ENCODE measurements at places on chromosomes 11 and 22.

DNA sequence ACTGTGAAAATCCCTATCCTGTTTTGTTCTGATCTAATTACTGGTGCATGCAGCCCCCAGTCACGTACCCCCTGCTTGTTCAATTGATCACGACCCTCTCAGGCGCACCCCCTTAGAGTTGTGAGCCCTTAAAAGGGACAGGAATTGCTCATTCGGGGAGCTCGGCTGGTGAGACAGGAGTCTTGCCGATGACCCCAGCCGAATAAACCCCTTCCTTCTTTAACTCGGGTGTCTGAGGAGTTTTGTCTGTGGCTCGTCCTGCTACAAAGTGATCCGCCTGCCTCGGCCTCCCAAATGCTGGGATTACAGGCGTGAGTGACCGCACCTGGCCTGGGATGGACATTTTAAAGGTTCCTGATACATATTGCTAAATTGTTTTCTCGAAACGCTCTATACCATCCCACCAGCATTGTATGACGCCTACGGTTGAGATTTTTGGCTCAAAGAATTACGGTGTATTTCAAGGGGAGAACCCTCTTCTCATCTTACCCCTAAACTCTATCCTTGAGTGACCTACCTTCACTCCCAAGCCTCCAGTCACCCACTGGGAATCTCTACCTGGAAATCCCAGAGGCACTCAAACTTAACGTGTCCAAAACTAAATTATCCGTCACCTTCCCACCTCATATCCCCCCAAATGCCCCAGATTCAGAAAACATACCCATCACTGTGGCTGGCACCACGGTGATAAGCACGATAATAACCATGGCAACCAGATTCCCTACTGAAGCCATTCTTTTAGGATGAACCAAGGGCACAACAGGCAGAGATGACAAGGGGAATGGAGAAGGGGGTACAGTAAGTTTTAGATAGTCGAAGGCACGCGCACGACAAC is 789 bp upstream of the POLA2 start:
- DNase-seq = no peak

- DNase-seq = no peak
Observed at GRCh38 chr11:112253605-112254242, 6.9 kb downstream of the PLET1 start.

GRCh38 chr11:35520376-35520775 is 5.0 kb downstream of the PAMR1 start:
- no peak for DNase-seq

DNA sequence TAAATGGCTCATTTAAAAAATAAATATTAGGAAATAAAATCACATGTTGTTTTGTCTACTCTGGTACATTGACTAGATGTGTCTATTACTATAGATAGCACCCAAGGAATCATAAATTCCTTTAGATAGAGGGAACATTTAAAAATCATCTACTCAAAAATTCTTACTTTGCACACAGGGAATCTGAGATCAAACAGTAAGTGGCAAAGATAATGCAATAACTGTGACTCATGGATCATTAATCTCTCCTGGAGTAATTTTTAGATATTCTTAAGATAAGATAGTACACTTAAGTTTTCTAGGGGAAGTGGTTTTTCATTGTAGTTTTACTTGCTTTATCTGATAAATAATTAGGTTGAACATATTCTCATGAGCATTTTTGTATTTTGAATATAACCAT is 468.9 kb downstream of the LUZP2 start:
- DNase-seq = no peak

DNA sequence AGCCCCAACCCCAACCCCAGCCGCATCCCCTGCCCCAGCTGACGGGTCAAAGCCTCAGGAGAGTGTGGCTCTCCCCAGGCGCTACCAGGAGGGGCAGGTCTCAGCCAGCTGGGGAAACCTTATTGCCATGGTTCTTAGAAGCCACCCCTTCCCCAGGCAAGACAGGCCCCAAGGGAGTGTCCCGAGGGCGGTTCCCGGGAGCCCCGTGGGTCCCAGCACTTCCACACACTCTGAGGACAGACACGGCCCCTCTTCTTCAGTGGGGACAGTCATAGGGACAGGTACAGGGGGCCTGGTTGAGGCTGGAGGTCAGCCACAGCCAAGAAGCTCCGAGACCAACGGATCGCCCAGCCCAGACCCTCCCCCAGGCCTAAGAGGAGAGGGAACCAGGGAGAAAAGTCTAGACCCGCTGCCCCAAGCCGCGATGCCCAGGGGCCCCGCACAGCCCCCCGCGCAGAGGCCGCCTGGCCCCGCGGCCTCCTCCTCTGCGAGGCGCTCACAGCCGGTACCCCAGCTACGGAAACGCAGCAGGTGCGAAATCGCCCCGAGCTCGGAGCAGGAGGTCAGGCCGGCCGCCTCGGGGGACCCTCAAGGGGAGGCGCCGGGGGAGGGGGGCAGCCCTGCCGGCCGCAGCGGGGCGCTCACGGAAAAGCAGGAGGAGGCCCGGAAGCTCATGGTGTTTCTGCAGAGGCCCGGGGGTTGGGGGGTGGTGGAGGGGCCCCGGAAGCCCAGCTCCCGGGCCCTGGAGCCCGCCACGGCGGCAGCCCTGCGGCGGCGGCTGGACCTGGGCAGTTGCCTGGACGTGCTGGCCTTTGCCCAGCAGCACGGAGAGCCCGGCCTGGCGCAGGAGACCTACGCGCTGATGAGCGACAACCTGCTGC is 2.6 kb downstream of the KLHDC7B start:
- no peak for DNase-seq

DNA sequence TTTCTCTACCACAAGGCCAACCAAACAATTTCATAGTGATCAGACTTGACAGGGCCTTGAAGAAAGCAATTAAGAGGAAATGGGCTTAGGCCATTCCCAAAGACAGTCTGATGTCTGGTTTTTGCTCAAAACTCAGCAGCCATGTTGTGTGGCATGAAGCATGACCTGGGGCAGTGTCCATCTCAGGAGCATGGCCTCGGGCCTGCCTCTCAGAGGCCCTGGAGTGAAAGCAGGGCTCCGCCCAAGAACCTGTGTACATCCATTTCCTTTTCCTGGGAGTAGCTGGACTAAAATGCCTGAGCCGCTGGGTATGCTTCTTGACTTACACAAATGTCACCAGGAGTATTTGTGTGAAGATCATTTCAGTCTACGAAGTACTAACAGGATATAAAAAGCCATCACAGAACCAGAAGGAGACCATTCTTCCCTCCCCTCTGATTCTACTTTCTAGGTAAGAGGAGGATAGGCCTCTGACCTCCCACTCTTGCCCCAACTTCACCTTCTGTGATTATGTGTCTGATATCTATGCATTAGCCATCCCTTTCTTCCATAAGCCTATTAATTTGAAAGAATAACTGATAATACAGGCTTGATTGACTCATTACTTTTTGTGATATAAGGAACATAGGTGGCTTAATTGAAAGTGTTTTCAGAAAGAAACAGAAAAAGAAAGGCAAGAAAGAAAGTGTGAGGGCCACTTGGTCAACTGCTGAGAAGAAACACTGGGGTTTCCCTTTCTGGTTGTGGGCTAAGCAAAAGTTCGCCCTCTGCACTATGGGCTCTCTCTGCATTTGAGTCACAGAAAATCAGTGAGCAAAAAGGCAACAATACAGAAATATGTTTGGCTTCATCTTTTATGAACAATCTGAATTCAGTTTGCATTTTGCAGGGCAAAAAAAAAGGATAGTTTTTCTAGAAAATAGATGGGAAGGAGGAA is 188.6 kb upstream of the MTMR2 start:
- no peak for DNase-seq

Data from NCI-H1417 (cell line).